ENCODE measurements at places on chromosomes 7 and 10.

GRCh38 chr7:131578602-131579001, 22.2 kb upstream of the PODXL start:
- no peak for DNase-seq

DNA sequence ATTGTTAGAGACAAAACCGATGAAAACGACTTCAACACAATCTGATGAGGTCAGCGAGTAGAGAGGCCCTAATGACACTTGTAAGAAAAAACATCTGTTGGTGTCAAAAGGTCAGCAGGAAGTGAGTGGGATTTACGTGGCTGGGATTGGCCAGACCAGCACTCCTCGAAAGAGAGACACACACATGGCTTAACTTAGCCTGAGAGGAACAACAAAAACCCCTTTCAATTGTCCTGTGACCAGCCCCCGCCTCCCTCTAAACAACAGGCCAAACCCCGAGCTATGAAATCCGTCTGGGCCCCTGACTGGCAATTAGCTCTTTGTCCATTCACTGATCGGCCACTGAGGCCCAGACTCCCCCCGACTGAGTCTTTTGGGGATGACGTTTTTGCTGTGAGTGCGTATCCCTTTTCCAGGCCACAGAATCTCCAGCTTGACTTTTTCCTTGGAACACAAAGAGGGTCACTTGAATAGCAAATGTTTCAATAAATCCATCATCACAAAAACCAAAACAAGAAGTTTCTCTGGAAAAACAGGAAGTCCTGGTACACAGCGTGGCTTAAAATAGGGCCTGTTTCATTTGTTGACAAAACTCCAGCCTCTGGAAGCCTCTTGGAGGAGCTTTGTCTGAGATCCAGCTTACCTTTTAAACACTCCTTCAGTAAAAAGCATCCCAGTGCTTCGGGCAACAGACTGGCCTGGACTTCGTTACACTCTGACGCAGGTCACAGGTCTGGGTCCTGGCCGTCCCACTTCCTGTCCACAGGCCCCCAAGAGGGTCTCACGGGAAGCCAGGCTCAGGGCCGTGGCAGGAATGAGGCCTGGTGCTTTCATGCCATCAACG, 103.0 kb downstream of the CTBP2 start:
- no peak for DNase-seq

GRCh38 chr10:77873536-77874380, 52.8 kb downstream of the DLG5 start:
- DNase-seq = peak; percentile 8

- DNase-seq = peak; percentile 50
Observed at GRCh38 chr10:14659626-14660196, 115.0 kb downstream of the FAM107B start.

GRCh38 chr7:38299275-38299931, 26.0 kb upstream of the TARP start:
- DNase-seq = no peak

- DNase-seq = no peak
Observed at GRCh38 chr10:18333621-18334020, 193.4 kb downstream of the CACNB2 start.

- no peak for DNase-seq
Observed at GRCh38 chr7:45643630-45644029, 69.5 kb downstream of the ADCY1 start.

- DNase-seq = no peak
Observed at GRCh38 chr10:105549731-105550130, 908.6 kb downstream of the SORCS3 start.

- DNase-seq = no peak
Observed at GRCh38 chr7:12481722-12482121, 78.1 kb upstream of the VWDE start.

DNA sequence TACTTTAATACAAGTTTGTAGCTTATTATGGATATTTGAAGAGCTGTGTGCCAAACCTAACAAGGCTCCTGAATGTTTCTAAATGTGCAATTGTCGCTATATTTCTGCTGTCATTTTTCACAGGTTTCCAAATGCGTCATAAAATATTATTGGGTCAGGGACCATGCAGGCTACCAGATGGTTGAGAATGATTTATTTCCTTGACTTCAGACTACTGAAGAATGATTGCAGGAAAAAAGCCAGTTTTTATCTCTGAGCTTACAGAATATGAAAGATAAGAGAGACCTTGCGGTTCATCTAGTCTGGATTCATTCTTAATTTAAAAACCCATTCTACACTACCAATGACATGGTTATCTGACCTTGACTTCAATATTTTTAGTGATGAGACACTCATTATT, 55.2 kb downstream of the TSPAN12 start:
- DNase-seq = no peak

- no peak for DNase-seq
Observed at GRCh38 chr10:11639362-11639761, 27.9 kb upstream of the USP6NL start.

DNA sequence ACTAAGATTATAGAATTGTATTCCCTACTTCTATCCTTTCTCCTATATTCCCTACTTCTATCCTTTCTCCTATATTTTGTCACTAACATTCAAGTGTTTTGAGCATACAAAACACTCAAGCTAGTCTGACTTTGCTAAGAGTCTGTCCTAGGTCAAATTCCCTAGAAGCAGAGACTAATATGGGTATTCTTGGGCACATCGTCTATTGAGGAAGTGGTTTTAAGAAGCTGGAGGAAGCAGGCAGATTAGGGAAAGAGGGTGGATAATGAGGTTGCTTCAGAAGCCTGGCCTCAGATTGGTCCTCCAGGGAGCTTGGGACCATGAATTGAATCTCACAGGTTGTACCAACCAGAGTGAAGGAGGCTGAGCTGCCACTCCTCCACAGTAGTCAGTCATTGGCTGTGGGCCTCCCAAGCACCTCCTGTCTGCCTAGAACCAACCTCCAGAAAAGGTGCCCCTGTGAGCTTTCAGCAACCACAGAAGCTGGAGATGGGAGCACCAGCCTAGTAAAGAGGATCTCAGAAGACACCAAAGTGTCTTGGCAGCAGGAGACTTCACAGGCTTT, 295.9 kb upstream of the PHF14 start:
- no peak for DNase-seq

DNA sequence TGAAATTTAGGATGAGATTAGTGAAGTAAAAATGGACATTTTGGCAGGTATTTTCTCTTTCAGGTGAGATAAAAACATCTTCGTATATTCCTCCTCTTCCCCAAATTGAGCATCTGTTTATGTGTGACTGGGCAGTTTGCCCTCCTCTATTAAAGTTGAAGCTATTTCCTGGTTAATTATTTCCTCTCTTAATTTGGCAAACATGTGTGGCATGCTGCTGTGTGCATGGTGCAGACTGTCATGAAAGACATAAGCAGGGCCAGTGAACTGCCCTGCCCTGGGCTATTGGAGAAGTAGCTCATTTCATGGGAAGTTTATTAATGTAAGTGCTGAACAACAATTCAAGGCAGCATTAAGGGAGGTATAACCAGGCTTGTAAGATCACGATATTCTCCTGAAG, 52.6 kb downstream of the EVX1 start:
- DNase-seq = no peak

GRCh38 chr7:150379441-150380379, 580 bp downstream of the ZNF775 start:
- DNase-seq = no peak

- no peak for DNase-seq
Observed at GRCh38 chr7:20282959-20283358, 47.7 kb upstream of the ITGB8 start.

DNA sequence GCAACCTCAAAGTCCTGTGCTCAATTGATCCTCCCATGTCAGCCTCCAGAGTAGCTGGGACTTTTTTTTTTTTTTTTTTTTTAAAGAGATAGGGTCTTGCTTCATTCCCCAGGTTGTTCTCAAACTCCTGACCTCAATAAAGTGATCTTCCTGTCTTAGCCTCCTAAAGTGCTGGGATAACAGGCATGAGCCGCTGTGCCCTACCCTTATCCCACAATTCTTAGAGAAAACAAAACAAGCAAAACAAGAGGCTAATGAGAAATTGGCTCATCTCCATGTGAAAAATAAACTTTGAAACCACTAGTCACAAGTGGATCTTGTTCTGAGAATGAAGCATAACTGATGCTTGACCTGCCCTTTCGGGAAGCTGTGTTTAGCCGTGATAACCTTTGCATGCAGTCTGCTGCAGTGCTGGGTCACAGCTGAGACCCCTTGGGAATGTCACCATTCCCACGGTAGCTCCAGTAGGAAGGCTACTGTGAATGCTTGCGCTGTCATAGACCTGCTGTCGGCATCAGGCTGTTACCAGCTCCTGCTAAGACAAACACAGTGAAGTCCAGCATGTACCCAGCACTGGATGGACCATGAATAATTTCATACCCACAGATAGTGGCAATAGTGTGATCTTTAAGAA, 290.7 kb upstream of the KIAA1217 start:
- no peak for DNase-seq

Data from stimulated activated naive CD4-positive, alpha-beta T cell treated with Interleukin-2 at 50 U/mL for 16 hours (primary cell).